SIG-M5 (cell line): ENCODE measurements at places on chromosomes 7 and 10.

GRCh38 chr10:133164816-133165555 is 5.0 kb downstream of the KNDC1 start:
- no peak for DNase-seq

- DNase-seq, result no peak
These were observed 29.3 kb upstream of the KCNK18 start for GRCh38 chr10:117167789-117168674.

DNA sequence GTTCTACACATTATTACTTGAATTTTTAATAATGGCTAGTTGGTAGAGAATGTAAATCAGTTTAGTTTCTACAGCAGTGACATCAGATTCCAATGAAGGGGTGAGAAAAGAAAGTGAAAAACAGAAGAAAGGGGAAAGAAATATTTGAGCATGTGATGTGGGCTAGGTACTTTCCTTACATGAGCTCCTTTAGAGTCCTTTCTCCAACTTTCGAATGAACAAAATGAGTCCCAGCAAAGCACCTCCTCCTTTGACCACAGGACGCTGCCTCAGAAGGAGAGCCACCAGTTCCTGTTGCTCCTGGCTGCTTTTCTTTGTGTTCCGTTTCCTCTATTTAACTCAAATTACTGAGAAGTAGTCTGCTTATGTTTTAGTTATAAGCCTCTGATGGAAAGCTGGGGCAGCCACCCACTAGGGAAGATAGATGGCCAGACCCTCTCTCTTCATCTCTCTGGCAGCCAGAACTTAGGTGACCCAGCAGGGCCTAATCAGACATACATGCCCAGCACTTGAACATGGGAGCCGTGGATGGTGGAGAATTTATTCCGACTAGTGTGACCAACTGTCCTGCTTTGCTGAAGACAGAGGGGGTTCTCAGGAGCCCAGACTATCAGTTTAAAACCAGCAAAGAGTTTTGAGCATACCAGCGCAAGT is 82.4 kb upstream of the NME8 start:
- no peak for DNase-seq

GRCh38 chr10:103231047-103231551 is 14.6 kb upstream of the RPEL1 start:
- no peak for DNase-seq

- DNase-seq, result no peak
These were observed 219.5 kb upstream of the KCND2 start for GRCh38 chr7:120053390-120053961.

DNA sequence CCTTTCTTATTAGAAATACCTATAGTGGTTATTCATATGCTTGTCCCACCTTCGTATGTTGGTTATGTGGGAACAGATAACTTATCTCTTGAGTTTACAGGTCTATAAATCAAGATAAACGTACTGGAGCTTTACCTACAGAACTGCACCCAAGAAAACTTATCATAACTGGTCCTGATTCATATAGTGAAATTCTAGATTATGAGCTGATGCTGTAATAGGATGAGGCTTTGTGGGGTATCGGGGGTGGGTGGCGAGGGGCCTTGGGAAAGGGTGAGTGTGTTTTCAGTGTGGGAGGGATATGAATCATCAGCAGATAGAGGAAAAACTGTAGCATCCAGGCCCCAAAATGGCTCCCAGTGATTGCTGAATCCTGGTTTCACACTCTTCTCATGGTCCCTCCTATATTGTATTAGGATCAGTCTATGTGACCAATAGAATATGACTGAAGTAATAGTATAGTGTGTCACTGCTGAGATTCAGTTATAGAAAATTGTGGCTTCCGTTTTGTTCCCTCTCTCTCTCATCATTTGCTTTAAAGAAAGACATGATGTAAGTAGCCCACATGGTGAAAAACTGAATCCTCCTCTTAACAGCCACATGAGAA is 706.8 kb upstream of the LRRTM3 start:
- no peak for DNase-seq

GRCh38 chr10:77032188-77032570 is 605.4 kb downstream of the KCNMA1 start:
- no peak for DNase-seq

DNA sequence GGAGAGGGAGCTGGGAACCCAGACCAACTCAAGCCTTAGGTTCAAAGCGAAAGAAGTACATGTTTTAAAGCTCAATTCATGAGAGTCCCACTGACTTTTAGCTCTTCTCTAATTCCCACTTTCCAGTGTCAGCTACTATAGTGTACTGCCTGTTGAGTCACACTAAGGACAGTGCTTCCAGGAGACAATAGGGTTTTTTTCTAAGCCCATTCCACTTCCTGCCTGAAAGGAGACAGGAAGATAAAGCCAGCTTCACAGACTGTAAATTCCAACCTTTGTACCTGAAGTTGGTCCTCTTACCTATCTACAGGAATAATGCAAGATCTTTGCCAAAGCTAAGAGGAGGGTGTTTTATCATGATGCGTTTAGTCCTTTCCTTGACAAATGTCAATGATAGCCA is 4.4 kb downstream of the MSRB2 start:
- no peak for DNase-seq

DNA sequence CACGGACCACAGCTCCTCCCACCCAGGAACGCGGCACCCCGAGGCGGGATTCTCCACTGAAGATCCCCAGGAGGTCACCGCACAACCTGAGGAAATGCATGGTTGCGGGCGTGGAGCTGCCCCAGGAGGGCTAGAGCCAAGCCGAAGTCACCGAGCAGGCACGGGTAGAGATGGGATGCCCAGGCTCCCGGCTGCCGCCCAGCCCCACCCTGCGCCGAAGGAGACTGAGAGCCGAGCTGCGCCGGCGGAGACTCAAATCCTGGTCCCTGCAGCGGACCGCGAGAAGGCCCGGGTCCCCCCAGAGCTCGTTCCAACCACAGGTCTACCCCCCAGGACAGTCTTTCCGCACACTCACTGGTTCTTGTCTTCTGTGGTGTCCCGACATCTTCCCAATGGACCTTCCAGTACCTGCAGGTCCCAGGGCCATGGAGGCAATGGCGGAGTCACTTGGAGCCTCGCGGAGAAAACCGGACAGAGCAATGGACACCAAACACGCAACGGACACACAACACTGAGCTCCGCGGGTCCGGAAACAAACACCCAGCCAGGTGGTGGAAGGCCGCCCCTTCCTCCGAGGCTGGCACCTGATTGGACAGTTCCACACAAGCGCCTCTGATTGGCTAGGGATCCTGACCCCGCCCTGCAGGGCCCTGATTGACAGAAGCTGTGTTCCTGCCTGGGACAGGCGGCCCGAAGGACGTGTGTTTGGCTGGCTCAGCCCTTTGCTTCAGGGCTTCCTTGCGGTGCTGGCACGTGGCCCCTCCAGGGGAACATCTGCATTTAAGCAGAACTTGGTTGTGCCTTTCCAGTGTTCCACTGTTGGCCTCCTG is 331.9 kb upstream of the NUPR2 start:
- no peak for DNase-seq

DNA sequence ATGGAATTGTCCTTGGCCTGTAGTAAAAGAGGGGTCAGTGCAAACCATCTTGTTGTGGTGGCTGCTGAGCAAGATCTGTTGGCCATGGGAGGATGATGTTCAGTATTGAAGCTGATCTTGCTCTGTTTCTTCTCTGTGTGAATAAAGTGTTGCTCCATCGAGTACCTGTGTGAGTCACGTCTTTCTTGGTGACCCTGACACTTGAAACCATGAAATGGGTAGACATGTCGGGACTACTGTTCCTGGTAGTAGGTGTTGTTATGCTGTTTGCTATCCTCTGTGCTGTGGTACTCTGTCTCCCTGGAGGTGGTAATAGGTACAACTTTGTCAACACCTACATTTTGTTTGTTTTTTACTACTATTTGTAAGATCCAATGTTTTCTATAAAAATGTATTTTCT is 330.6 kb downstream of the MDFIC start:
- no peak for DNase-seq

GRCh38 chr10:32057036-32057372 is 779 bp upstream of the KIF5B start:
- DNase-seq, result no peak

DNA sequence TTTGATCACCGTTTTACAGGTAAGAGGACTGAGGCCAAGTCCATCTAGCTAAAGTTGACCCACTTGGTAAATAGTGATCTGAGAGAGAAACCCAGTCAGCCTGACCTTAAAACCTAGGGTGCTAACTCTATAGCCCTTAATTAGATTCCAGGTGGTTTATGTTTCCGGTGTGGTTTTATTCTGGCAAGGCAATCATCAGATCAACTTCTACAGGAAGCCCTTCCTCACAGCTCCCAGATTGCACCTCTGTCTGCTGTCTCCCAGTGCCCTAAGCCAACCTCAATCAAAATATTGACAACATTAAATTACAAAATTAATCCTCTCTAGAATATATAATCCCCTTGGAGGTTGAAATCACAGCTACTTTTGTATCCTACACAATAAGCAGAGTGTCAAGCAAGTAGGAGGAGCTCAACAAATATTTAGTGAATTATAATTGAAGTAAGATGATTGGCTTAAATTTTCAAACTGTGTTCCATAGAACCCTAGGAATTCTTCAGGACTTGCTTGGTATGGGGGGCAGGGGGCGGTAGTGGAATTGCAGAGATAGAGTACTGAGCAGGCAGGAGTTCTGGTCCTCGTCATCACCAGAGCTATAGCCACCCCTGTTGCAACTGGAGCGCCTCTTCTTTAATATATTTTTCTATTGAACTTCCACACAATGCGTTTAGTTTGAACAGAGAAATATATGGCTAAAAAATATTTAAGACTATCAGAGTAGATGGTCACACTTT is 692.8 kb upstream of the LRRN3 start:
- DNase-seq, result no peak

GRCh38 chr10:50563906-50564305 is 59.9 kb downstream of the SGMS1 start:
- DNase-seq, result no peak

- DNase-seq, result no peak
These were observed 162.4 kb downstream of the SEMA3E start for GRCh38 chr7:83486536-83486935.

DNA sequence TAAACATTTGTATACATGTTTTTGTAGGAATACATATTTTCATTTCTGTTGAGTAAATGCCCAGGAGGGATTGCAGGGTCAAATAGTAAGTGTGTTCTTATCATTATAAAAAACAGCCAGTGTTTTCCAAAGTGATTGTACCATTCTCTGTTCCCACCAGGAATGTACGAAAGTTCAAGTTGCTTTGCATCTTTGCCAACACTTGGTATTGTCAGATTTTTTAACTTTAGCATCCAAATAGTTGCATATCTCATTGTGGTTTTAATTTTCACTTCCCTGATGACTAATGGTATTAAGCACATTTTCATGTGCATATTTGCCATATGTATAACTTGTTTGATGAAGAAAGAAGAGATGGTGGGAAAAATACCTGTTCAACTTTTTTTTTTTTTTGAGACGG is 213.9 kb downstream of the ZNF365 start:
- no peak for DNase-seq

GRCh38 chr7:158175779-158176178 is 411.8 kb downstream of the PTPRN2 start:
- no peak for DNase-seq

DNA sequence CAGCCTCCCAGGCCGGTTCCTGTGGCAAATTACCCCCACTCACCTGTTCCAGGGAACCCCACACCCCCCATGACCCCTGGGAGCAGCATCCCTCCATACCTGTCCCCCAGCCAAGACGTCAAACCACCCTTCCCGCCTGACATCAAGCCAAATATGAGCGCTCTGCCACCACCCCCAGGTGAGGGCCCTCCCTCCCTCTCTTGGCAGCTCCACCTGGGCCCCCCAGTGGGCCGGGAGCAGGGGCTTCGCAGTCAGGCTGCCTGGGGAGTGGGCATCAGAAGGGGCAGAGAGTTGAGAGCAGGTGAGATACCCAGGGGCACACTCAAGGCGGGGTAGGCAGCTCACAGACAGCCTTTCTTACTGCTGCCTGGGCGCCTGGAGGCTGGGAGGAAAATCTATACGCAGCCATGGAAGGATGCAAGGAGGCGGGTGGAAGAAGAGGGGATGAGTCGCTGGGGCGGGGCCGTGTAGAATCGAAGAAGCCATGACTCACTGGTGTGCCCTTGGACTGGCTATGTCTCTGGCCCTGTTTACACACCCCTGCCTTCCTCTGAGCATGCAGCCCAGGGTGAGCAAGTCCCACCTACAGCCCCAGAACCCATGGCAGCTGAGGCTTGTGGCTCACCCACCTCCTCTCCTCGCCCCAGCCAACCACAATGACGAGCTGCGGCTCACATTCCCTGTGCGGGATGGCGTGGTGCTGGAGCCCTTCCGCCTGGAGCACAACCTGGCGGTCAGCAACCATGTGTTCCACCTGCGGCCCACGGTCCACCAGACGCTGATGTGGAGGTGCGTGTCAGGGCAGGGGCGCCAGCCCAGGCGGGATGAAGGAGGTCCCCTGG is 48.6 kb upstream of the PPIF start:
- no peak for DNase-seq

- no peak for DNase-seq
These were observed 29.0 kb upstream of the GNAT3 start for GRCh38 chr7:80540836-80541235.

DNA sequence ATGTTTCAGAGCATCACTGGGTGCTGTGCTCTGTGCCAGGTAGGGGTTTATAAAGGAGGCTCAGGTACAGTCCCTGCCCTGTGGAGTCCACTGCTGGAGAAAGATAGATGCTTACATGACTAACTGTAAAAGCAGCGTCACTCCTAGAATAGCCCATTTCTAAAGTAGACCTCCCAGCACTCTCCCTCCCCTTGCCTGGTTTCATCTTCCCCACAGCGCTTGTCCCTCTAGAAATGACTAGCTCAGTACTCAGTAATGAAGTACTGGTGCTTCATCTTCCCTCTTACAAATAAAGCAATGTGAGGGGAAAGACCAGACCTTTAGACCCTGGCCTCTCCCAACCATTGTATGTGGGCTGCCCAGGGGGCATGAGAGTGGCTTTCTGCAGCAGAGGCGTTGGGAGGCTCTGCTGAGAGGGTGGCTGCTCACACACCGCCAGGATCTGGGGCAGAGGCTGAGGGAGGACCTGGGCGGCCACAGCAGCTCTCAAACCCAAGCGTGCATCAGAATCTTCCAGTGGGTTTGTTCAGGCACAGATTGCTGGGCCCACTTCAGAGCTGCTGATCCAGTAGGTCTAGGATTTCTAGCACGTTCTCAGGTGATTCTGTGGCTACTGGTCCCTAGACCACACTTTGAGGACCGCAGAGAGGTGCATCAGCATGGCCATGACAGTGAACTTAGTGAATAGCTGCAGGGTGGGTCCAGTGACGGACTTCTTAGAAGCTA is 110.3 kb upstream of the ANLN start:
- no peak for DNase-seq

GRCh38 chr10:47244560-47245500 is 55.2 kb upstream of the GDF10 start:
- DNase-seq, result no peak

DNA sequence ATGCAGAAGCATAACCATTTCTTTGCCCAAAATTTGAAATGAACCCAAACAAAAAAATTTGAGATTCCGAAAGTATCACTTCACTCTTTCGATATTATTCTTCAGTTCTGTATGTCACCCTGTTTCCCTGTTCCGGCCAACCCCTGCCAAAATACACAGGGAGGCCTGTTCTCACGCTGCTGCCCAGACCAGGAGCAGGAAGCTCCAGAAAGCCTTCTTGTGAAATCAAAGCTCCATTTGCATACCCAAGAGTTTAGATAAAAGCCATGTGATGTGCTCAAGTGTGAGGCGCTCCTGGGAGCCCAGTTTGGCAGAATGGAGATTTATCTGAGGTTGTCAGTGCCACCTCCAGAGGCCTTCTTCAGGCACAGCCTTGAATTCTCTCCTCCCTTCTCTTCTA is 236.2 kb downstream of the FGFR2 start:
- no peak for DNase-seq

GRCh38 chr7:2710286-2710655 is 22.3 kb downstream of the AMZ1 start:
- no peak for DNase-seq
